ENCODE measurements at places on chromosomes 13 and 19.

GRCh38 chr19:33445442-33446329 lies 72.2 kb downstream of the CEBPG start:
- DNase-seq, result no peak

- DNase-seq, result no peak
Measured at GRCh38 chr13:71089056-71089455, 777.9 kb downstream of the DACH1 start.

DNA sequence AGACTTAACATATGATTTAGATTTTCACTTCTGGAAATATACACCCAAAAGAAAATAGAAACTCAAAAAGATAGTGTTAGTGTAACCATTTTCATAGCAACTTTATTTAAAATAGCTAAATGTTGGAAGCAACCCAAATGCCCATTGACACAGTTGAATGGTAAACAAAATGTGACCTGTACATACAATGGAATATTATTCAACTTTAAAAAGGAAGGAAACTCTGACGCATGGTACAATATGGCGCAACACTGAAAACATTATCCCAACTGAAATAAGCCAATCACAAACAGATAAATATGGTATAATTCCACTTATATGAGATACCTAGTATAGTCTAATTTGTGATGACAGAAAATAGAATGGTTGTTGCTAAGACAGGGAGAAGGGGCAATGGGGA lies 1456.1 kb upstream of the MIR17HG start:
- no peak for DNase-seq

DNA sequence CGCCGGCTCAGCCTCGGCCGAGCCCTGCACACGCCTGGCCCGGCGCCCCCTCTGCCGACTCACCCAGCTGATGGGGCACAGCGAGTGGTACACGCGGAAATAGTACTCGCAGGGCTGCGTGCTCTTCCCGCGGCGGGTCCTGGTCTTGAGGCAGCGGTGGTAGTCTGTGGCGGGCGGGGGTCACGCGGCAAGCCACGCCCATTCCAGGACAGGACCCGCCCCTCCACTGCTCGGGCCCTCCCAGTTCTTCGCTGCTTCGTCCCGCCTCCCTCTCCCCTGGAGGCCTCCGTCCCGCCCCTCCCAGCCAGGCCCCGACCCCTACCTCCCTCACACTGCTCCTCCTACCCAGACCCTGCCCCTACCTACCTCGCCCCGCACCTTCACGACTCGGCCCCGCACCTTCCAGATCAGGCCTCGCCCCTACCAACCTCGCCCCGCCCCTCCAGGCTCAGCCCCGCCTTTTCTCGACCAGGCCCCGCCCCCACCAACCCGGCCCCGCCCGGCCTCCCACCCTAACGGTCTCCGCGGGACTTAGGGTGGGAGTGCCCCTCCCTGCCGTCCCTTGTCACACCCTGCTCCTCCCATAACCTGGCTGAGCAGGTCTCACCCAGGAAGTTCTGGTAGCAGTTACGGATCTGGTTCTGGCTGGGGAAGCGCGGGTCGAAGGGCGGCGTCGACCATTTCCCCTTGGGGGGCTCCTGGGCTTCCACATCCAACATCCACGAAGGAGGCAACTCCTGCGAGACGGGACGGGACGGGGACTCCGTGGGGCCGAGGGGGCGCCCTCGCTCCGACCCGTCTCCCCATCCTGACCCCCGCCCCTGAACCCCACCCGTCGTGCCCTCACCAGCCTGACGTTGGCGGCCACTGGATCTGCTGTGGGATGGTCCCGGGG lies 469 bp downstream of the COX6B2 start:
- DNase-seq, result peak; percentile 38

GRCh38 chr19:3665681-3666544 lies 34.4 kb downstream of the PIP5K1C start:
- DNase-seq, result peak; percentile 53

- DNase-seq, result no peak
Measured at GRCh38 chr19:1097810-1098176, 2.6 kb upstream of the POLR2E start.

- DNase-seq, result no peak
Measured at GRCh38 chr13:98504029-98504351, 72.9 kb downstream of the STK24 start.

DNA sequence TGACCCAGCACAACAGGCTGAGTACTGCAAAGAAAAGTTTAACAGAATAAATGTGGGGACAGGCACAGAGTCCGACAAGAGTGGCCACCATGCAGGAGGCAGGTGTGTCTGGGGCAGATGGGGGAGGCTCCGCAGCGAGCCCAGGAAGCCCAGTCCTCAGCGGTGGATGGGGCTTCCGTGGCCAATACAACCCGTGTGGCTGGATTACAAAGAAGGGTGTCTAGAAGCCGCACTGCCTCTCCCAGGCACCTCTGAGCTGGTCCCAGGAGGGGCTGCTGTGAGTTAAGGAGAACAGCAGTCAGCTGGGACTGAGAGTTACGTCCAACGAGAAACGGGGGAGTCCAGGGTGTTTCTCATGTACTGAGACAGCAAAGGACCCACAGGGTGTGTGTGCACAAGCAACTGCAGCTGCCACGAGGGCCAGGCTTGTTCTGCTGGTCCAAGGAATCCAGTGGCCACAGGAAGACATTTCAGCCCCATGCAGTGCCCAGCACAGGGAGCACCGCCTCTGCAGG lies 70.2 kb downstream of the SPACA7 start:
- DNase-seq, result no peak

- no peak for DNase-seq
Measured at GRCh38 chr13:77692746-77693448, 4.6 kb upstream of the SLAIN1 start.

- no peak for DNase-seq
Measured at GRCh38 chr19:15282311-15282705, 50.0 kb downstream of the BRD4 start.

DNA sequence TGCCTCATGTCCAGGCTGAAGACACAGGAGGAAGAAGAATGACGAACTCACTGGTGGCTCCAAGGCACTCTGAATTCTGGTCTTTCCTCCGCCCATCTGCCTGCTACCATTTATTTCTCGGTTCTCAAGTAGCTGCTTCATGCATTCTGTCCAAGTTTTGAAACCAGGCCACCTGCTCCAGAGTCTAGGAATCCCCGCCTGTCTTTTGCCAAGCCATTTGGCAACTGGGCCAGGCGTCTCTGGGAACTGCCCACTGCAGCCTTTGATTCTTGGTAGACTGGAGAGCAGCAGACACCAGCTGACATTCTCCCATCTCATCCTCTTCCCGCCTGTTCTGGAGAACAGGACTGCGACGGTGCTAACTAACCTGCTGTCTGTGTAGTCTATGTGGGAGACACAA lies 10.8 kb downstream of the SLC35E1 start:
- no peak for DNase-seq

DNA sequence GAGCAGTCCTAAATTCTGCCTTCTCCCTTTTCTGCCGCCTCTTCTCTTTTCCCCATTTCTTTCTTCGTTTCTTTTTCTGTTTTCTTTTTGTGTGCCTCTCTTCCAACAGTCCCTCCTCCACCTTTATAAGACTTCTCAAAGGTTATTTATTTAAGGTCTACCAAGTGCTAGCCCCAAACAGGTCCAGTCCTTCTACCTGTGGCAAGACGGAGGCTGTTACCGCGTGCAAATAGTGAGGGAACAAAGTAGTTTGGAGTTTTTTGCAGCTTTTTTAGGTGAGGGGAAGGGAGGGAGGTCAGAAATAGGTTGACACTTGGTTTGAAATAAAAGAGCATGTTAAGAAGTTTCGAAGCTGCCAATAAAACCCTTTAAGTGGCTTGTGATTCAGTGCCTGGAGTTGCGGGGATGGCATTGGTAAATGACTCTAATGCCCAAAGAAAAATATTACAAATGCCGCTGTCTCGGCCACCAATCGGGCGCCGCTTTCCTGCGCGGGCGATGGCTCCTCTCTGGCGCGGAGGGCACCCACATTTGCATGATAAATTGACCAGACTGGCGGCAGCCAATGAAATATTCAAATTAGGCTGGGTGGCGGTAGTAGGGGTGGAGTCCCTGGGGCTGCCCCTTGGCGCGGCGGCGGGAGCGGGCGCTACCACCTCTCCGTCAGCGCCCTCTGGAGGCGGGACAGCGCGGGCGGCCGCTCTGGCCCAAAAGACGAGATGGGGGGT lies 7.5 kb upstream of the TSHZ3 start:
- peak; percentile 38 for DNase-seq

DNA sequence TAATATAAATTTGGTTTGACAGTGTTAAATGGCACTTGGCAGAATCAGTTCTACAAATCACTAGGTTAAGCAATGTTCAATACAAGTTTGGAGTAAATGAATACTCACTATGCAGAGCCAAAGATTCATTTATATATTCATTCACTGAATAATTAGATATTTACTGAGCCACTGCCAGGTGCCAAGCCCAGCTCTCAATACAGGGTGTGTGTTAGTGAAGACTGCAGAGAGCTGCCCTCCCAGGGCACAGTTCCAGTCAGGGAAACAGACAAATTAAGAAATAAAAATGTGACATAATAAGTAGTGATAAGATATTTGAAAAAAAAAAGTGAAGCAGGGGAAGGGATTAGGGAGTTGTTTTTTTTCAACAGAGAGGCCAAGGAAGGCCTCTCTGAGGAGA lies 411.7 kb downstream of the KCNRG start:
- no peak for DNase-seq

- DNase-seq, result no peak
Measured at GRCh38 chr19:19514881-19515641, at the start of gene TSSK6. Gene TSSK6 (minus strand): TSS chr19:19515548. CDS start chr19:19515427, 121 bp downstream.

DNA sequence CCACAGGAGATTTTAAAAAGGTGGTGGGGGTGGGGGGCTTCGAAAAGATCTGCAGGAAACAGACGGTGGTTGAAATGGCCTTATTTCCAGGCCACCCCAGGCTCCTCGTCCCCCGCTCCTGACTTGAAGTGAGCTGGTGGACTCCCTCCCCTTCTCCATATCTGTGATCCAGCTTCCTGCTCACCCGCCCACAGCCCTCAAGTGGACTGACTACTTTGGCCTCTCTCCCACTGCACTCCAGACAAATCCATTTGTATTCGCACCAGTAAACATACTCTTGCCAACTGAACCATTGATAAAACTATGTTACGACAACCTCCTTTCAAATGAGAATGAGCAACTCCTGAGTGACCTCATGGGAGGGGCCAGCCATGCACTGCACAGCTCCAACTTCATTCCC lies 259.5 kb downstream of the COL4A1 start:
- DNase-seq, result no peak

DNA sequence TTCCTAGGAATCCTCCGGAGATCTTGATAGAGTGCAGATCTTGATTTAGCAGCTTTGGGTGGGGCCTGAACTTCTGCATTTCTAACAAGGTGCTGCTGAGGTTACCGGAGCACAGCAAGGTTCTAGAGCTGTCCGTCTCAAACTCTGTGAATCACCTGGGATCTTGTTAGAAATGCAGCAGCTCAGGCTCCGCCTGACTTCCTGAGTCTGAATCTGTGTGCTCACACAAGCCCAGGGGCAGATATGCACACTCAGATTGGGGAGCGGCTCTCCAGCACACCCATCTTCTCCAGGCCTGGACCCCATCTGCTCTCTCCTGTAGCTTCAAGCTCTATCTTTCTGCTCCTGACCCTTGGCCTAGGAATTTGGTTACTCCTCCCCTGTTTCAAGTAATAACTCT lies 3.5 kb upstream of the TEX26 start:
- no peak for DNase-seq

DNA sequence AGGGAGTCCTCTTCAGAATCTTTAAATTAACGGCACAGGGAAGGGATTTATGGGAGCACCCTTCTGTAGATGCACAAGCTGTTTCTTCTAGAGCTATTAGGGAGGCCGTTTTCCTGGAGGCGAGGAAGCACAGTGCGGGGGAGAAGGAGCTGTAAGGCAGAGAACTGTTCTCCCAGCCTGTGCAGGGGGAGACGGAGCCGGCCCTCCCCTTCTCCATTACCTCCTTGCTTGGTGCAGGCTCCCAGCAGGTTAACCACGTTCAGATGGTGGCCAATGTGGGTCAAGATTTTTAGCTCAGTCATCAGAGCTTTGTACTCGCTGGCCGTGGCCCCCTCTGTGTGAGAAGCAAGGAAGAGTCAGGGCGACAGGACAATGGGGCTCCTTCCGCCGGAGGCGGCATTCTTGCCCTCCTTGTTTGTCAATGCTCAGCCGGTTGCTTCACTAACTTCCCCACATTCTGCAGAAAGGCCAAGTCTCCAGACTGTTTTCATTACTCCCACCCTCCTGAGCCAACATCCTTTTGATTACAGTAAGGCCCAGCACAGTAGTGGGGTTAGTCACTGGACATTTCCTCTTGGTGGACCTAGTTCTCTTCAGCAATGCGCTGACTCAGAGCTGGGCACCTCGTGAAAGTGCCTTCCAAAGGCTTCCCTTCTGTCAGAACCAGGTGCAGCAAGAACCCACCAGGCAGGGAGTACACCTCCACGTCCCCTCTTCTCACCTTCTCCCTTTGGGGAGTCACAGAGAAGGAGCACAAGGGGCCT lies 165.4 kb downstream of the FLT1 start:
- no peak for DNase-seq

GRCh38 chr19:15180451-15181390 lies 20.1 kb downstream of the NOTCH3 start:
- DNase-seq, result no peak

DNA sequence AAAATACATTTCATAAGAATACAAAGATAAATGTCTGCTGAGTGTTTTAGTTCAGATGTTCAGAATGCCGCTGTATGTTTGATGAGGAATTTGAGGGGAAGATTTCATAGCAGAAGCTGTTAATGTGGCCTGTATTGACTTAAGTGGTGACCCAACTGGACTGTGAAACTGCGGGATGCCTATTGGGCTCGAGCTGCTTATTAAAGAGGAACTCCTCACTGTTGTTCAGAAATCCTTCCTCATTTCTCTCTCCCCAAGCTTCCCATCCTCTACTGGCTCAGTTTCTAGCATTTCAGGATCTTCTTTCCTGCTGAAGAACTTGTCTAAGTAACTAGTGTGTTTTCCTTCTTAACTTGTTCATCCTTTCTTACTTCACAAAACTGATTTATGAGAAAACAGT lies 20.4 kb downstream of the DGKH start:
- DNase-seq, result no peak

DNA sequence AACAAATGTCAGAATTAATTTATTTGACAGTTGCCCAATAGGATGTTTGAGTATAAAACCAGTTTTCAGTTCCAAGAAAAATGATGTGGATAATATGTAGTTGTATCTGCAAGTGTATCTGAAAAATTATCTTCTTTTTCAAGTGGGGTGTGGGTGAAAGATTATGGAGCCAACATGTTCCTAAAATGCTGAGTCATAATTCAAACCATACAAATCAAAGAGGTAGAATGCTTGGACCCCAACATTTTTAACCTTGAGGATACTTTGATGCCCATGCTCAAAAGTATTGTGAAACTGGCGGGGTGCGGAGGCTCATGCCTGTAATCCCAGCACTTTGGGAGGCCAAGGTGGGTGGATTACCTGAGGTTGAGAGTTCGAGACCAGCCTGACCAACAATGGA lies 54.0 kb upstream of the ZNF724 start:
- DNase-seq, result no peak

Measured in stimulated activated CD4-positive, alpha-beta T cell treated with anti-CD3 and anti-CD28 coated beads, Interleukin-2, amount 100 ng/mL, for 4 hours (primary cell).